Substantia nigra (tissue), 51 donors: ENCODE measurements at places on chromosomes 5 and 9.
A peak's percentile ranks its signal among the peaks of the same experiment; 100 is the strongest.

DNA sequence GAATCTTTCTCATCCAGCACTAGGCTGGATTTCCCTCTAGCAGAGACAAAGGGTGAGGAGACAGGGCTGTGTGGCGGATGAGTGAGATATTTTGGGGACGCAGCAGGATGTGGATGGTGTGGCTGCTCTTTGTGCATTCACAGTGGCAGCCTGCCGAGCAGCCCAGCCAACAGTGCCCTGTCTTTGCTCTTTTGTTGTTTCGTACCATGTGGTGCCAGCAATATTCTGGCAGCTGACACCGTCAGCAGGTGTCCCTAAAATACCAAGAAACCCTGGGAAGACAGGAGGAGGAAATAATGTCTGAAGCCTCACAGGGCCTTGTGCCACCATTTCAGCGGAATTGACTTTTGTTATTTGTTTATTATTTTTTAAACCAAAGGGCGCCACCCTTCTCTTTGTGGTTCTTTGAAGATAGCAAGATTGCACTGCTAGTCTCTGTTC lies 141.4 kb downstream of the CCDC192 start:
- DNase-seq = peak; percentile 54

DNA sequence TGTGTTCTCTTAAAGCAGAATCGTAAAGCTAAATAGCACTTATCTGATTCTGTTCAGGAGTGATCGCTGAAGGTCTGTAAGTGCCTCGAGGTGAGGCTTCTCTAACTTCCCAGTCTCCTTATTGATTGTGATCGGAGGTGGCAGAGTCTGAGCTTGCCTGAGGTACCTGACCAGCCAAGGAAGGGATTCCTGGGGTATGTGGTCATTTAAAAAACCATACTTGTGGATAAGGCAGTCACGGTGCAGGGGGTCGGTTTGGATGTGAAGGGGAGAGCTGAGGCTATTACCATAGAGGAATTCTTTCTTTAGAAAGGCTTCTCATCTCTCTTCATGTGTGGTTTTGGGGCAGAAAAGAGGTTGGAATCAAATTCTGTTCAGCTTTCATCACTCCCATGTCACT lies 193.7 kb downstream of the TLE4 start:
- DNase-seq = no peak

DNA sequence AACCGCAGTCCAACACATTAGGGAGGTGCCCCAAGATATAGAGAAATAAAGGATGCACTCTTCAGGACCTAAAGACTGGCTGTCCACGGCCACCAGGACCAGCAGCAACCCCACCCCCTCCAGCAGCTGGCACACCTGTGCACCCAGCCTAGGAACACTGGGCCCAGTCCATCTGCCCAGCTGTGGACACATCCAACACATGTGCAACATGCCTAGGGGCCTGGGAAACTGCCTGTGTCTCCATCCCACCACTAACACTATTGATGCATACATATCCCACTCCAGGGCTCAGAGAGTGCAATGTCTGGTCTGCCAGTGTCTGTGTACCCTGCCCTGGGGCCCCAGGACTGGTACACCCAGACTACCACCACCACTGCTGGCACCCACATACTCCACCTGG lies 1781.3 kb downstream of the MAT2B start:
- DNase-seq = no peak

- no peak for DNase-seq
Measured at GRCh38 chr9:108469654-108470053, 386.1 kb downstream of the ACTL7B start.

DNA sequence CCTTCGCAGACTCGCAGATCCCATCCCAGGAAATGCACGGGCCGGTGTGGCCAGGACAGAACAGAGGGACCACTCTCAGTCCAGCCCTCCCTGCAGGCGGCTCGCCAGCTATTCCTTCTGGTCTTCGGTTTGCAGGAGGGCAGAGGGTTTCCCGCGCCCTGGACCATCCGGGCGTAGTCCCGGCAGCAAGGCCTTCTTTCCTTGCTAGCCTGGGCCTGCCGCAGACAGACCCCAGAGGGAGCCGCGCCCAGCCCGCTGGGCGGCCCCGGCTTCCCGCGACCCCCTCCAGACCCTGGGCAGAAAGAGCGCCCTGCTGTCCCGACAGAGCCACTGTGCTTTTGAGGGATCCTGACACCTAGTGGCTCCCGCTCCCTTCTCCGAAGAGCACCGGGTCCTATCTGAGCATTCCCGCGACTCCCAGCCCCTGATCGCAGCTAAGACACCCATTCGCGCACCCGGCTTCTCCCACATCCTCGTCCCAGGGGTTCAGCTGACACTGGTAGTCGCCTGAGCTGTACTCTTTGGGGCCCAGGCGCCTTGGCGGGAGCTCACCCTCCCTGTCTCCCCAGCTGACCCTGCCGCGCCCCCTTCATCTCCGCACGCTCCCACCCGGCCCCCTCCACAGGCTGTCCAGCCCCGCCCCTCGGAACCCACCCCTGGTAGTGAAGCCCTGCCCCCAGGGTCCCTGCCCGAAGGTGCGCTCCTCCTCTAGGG lies 1.1 kb downstream of the CFAP90 start:
- DNase-seq = no peak

- no peak for DNase-seq
Measured at GRCh38 chr5:65292196-65292595, 189.5 kb downstream of the ADAMTS6 start.

DNA sequence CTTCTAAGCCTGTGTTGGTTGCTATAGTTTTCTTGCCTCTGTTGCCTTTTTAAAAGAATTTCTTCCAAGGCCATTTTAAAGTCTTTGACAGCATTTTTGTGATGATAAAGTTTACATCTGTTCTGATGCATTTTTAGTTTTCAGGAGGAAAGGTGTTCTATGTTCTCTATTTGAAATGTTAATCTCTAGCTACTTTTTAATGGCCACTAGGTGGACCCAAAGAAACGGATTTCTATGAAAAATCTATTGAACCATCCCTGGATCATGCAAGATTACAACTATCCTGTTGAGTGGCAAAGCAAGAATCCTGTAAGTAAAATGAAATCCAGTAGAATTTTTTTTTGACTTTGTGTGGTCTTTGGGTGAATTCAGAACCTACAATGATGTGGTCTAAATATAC lies 60.2 kb downstream of the MELK start:
- no peak for DNase-seq

DNA sequence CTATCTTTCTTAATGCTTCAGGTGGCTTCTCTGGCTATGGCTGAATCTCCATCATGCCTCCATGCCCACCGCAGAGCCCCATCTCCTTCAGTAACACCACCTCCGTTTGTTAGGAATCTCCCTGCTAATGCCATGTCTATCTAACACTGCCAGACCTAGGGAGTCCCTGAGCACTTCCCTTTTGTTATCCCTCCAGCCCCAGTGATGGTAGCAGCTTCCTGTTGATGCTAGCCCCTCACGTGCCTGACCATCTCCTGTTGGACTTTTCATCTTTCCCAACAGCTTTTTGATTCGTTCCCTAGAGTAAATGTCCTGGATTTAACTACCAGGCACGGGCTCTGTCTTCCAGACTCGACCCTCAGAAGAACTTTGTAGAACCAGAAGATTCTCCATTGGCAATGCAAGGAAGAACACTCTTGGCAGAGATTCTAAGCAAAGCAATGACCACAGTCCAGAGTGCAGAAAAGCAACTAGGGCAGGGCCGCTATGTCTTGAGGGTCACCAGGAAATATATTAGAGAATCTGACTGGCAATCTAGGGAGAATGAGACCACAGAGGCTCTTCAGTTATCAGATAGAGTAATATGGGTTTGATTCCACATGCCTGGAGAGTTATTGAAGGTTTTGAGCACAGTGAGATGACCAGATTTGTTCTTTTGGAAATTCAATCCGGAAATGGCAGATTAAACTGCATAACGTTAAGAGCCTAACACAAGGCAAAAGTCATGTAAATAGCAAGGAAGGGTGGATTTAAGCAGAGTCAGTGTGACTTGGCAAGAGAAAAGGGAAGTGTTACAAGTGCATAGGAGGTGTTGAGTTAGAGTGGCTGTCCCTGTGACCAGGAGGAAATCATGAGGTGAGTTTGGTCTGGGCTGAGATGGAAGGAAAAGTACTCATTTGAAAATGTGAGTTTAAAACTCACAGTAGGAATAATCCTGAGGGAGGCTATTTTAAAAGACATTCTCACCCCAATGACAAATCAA lies 555.2 kb downstream of the ACTL7B start:
- DNase-seq = no peak

GRCh38 chr5:109945097-109945678 lies 255.5 kb downstream of the MAN2A1 start:
- DNase-seq = no peak
